ENCODE measurements at places on chromosomes 13 and 19.

- DNase-seq = no peak
Measured at GRCh38 chr13:30872685-30873461, 33.2 kb upstream of the MEDAG start.

DNA sequence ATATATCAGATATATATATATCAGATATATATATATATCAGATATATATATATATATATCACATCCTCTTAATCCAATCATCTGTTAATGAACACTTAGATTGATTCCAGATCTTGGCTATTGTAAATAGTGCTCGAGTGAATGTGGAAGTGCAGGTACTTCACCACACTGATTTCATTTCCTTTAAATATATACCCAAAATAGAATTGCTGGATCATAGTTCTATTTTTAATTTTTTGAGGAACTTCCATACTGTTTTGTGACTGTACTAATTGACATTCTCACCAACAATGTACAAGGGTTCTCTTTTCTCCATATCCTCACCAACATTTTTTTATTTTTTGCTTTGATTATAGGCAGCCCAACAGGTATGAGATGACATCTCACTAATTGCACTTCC, 277.5 kb downstream of the NHLRC3 start:
- DNase-seq = no peak

- DNase-seq = peak; percentile 100
Measured at GRCh38 chr19:55654323-55654867, 440 bp upstream of the U2AF2 start.

DNA sequence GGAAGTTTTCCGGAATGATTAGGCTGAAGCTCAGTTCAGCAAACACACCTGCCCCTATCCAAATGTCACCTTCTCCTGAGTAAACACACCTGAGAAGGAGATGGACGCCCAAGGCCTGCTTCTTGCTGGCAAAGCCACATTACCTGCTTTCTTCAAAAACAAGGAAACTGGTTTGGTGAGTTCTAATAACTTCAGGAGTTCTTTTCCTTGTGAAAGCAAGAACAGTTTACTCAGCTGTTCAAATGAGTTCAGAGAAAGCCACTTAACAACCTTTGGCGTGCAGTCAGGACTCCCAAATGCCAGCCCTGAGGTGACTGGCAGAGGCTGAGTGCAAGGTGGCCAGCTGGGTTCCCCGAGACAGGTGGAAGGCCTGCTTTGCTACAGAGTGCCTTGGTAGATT, 160.5 kb downstream of the STK24 start:
- DNase-seq = no peak

DNA sequence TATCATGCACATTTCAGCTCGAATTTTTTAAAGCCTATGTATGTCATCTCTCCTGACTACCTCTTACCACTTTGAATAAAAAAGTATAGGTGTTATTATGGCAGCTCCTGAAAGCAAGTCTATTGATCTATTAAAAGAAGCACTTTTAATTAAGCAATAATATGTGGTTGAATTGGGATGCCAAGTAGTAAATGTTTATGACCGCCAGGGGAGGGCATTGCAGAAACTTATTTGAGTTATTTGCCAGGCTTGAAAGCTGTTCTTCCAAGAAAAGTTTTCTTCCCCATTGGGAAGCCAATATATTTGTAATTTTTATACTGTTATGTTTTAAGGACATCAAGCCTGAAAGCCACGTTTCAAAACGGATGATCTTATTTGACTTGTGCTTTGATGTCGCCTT, 88.1 kb upstream of the SOX21 start:
- DNase-seq = no peak

- DNase-seq = no peak
Measured at GRCh38 chr13:89610331-89610730, 1737.2 kb upstream of the MIR17HG start.

DNA sequence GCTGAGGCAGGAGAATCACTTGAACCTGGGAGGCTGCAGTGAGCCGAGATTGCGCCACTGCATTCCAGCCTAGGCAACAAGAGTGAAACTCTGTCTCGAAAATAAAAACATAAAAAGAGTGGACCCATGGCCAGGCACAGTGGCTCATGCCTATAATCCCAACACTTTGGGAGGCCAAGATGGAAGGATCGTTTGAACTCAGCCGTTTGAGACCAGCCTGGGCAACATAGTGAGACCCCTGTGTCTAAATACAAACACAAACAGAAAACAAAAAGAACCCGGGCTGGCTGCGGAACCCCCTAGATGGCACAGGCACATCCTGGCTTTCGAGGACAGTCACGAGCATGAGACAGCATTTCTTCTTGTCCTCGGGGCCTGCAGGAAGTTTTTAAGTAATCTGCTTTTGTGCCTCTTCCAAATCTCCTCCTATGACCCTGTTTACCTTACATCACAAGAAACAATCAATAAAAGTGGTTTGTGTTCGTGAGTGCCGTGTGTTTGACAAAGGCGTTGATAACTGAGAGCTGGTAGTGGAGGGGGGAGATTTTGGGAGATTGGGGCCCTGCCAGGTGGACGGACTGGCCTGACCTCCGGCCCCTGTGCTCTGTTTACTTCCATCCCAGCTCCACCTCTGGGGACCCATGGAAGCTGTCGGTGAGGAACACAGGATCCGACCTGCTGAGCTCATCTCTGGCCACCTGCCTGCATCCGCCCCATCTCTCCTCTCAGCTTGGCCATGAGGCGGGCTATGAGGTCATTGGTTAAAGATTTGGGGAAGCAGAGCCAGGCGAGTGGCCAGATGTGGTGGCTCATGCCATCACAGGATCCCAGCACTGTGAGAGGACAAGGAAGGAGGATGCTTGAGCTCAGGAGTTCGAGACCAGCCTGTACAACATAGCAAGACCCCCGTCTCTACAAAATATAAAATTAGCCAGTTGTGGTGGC, 5.9 kb upstream of the GDF15 start:
- no peak for DNase-seq

- no peak for DNase-seq
Measured at GRCh38 chr13:73898276-73898675, 235.9 kb downstream of the KLF12 start.

- no peak for DNase-seq
Measured at GRCh38 chr13:112870737-112871287, 98.2 kb upstream of the MCF2L start.

DNA sequence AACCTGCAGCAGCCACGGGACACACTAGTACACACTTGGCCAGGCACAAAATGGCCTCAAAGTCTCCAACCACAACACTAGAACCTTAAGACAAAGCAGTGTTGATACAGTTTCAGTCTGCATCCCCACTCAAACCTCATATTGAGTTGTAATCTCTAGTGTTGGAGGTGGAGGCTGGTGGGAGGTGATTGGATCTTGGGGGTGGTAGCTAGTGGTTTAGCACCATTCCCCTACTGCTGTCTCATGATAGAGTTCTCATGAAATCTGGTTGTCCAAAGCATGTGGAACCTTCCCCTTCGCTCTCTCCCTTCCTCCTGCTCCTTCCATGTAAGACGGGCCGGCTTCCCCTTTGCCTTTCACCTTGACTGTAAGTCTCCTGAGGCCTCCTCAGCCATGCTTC, 638.7 kb downstream of the UQCRFS1 start:
- no peak for DNase-seq

GRCh38 chr19:9981406-9982260, 28.7 kb downstream of the COL5A3 start:
- DNase-seq = no peak
